ENCODE measurements at places on chromosomes 12 and 14.

DNA sequence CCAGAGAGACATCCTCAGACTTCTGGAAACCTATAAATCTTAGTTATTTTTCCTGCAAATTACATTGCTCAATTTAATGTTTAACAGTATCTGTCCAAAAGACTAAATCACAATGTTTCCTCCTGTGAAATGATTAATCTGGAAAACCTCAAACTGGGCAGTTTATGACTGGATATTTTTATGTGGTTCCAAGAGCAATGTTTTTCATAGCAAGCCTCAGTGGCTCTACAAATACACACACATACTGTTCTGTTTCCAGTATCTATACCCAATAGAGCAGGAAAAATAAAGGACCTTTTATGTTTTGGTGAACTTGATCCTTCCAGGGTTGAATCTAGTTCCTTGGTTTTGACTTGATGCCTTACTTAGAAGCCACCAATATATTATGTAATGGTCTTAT, 9.2 kb downstream of the NID2 start:
- no peak for DNase-seq

DNA sequence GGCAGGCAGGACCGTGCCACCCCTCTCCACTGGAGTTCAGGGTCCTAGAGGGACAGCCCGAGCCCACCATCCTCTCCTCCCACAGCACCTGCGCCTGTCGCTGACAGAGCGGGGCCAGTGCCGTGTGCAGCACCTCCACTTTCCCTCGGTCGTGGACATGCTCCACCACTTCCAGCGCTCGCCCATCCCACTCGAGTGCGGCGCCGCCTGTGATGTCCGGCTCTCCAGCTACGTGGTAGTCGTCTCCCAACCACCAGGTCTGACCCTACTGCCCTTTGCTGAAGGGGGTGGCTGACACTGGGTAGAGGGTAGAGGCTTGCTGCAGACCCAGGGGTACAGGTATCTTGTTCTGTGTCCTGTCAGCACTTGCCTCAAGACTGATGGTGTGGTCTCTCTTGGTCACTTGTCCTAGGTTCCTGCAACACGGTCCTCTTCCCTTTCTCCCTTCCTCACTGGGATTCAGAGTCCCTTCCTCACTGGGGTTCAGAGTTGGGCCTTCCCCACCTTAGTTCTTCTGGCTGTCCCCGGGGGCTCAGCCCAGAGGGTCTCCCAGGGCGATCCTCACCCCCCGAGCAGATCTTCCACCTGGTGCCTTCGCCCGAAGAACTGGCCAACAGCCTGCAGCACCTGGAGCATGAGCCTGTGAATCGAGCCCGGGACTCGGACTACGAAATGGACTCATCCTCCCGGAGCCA, 42.0 kb downstream of the SH2B3 start:
- no peak for DNase-seq

- DNase-seq, result peak; percentile 58
Observed at GRCh38 chr12:26823390-26823789, 9.6 kb downstream of the ITPR2 start.

DNA sequence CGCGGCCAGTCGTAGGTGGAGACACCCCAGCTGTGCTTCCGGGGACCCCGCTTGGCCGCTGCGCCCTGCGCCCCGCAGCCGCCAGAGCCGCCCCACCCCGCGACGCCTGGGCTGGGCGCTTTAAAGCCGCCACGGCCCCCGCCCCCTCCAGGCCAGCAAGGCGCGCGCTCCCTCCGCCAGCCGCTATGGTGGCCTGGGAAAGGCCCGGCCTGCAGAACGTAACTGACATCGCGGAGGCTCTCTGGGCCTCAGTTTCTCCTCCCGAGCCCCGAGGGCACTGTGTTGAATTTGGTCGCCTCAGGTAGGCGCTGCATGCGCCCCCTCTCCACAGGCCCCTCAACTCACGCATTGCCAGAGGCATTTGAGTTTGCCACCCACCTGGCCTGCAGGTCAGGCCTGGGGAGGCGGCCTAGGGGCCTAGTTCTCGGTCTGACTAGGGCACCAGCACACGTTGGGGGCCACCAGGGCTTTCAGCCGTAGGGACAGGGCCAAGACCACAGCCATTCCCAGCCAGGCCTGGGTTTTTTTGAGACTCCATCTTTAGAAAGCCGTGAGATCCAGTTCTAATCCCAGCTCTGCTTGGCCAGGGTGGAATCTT, at the start of gene NGB:
Gene NGB (minus strand): TSS at position 94 of the 598 bp plus-strand sequence. CDS start 269 bp downstream, outside the sequence.
- DNase-seq, result no peak

GRCh38 chr12:77606348-77606747, 224.3 kb upstream of the NAV3 start:
- DNase-seq, result no peak

- DNase-seq, result peak; percentile 6
Observed at GRCh38 chr12:19338405-19338804, 100.9 kb upstream of the AEBP2 start.

GRCh38 chr14:86203843-86204242, 673.9 kb downstream of the FLRT2 start:
- no peak for DNase-seq

DNA sequence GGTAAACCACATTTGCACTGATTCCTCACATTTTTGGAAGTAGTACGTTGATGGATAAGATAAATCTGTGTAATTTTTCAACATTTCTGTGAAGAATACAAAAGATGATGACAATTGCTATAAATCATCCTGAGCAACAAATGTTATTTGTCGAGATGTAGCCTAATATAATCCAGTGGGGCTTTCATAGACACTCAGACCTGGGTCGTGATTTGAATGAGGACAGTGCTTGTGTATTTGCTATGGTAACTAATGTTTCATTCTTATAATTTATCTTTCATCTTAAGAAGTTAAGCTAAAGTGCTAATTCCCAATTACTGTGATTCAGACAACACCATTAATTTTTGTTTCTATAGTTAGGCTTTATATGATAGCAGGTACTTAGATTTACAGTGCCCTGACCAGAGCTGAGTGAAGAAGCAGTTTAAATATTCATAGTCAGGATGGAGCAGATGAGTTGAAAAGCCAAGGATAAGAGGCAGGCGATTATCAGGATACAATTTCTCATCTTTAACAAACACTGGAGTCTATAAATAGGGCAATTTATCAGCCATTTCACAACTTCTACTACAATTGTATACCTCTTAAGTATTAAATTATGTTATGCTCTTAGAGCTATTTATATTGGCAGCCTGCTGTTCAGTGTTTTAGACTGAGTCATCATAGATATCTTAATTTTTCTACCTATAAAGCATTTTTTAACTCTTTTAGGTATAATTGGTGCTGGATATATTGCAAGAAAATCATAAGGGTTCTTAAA, 359.9 kb downstream of the TRHDE start:
- peak; percentile 9 for DNase-seq

GRCh38 chr14:91273885-91274273, 29.4 kb upstream of the GPR68 start:
- no peak for DNase-seq

- DNase-seq, result peak; percentile 95
Observed at GRCh38 chr12:88420457-88420856, 159.8 kb downstream of the KITLG start.

GRCh38 chr14:92601757-92602417, 88.3 kb downstream of the RIN3 start:
- DNase-seq, result no peak

DNA sequence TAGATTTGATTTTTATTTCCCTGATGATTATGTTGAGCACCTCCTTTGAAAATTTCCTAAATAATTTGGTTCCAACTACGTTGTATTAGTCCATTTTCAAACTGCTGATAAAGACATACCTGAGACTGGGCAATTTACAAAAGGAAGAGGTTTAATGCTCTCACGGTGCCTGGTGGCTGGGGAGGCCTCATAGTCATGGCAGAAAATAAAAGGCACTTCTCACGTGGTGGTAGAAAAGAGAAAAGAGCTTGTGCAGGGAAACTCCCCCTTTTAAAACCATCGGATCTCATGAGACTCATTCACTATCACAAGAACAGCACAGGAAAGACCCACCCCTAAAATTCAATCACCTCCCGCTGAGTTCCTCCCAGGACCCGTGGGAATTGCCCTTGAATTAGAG, 372.3 kb downstream of the RPL10L start:
- no peak for DNase-seq

DNA sequence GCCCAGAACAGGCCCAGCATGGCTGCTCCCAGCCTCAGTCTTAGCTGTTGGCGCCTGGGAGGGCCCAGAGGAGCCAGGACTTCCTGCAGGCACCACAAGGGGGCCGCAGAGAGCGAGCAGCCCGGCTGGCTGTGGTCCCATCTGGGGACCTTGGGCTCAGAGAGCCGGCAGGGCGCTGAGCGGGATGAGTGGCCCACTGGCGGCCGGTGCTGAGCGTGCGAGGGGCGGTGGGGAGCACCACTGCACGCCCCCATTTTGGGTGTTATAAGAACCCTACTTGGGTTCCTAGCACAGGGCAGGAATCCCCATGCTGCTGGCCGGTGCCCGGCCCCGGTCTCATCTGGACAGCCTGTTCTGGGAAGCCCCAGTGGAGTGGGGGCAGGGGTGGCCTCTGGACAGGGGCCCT, 25.9 kb upstream of the CRIP2 start:
- peak; percentile 51 for DNase-seq

GRCh38 chr12:69095765-69096477, 143.4 kb upstream of the CPSF6 start:
- DNase-seq, result peak; percentile 23

- DNase-seq, result no peak
Observed at GRCh38 chr12:93738199-93739058, 61.3 kb downstream of the CRADD start.

DNA sequence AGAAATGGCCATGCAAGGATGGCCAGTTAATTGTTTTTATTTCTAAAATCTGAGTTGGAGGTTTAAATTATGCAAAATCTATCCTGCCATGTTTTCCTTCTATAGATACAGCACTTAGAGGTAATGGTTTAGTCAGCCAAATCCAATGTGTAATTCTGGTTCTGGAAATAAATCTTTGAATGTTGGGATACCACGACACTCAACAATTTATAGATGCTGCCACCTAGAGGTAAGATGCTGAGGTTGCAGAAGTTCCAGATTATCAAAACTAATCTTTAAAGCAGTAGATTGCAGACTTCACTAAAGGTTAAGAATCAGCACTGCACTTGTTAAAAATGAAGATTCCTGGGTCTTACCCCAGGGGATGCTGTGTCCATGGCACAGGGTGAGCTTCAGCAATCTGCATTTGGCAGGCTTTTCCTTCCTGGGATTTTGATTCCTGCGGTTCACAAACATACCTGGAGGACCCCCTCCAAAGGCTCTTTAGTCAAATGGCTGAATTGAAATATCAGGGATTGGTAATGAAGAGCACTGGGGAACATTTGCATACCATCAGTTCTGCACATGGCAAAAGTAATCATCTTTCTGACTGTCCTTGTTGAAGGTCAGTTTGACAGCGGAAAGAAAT, 53.4 kb upstream of the ANO4 start:
- peak; percentile 21 for DNase-seq

- DNase-seq, result no peak
Observed at GRCh38 chr12:93315907-93316622, 61.7 kb upstream of the NUDT4 start.

- DNase-seq, result no peak
Observed at GRCh38 chr12:113088037-113088436, 31.5 kb downstream of the DTX1 start.

DNA sequence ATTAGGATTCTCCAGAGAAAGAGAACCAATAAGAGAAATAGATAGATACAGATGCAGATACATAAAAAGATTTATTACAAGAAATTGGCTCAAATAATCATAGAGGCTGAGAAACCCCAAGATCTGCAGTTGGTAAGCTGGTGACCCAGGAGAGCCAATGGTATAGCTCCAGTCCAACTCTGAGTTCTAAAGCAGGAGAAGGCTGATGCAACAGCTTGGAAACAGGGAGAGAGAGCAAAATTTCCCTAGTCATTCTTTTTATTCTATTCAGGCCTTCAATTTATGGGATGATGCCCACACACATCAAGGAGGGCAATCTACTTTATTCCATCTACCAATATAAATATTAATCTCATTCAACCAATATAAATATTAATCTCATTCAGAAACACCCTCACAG, 218.2 kb downstream of the PRKD1 start:
- peak; percentile 48 for DNase-seq

- no peak for DNase-seq
Observed at GRCh38 chr14:69500736-69501135, 16.2 kb downstream of the PLEKHD1 start.

GRCh38 chr12:57519796-57520052, 590 bp downstream of the DDIT3 start:
- DNase-seq, result peak; percentile 30

DNA sequence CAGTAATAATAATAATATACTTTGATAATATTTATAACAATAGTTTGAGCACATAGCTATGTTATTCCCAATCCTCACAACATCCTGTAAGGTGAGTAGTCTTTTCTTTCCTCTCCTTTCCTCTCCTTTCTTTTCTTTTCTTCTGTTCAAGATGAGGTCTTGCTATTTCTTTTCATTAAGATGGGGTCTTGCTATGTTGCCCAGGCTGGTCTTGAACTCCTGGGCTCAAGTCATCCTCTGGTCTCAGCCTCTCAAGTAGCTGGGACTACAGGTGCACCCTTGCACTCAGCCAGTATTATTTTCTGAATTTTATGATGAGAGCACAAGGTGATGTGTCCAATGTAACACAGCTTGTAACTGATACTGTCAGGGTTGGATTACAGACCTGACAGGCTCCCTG, 134.6 kb downstream of the OTOGL start:
- no peak for DNase-seq
